Left ventricle myocardium inferior (tissue), 1 donor: ENCODE measurements at places on chromosomes 5 and 9. TPM values are rescaled to one million over a fixed set of nuclear protein-coding genes. Genes with fewer than 3 reads are reported as not detected.

DNA sequence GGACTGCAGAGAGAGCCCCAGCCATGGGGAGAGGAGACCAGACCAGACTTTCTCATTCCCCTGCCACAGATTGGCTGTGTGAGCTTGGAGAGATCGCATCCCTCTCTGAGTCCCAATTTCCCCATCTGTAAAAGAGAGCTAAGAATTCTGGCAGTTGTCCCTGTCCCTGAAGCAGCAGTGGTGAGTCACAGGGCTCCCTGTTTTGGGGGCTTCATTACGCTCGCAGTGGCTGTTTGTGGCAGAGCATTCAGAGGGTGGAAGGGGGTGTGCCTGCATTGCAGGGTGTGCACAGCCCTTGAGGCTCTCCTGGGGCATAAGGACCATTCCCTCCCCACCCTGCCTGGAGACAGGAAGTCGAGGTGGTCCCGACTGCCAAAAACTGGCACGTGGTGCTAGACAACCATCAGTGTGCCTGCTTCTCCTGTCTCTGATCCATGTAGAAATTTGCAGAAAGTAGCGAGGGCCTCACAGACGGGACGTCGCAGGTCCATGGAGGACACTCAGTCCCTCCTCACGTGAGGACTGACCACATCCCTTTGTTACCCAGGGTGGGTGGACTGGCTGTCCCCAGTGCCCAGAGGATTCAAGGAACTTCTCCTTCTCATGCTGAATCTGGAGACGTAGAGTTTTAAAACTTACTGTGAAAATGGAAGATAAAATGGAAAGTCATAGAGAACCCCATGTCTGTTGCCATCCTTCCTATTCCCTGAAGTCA is 35.3 kb downstream of the HRH2 start:
- DNase-seq = no peak
- no peaks in the 10 kb centered on the region for H3K36me3 ChIP-seq
- H3K4me1 ChIP-seq = peaks cover 65% of the 10 kb centered on the region
- H3K4me3 ChIP-seq = no peak overlapping the region
- peak overlapping the region; percentile 54 for H3K27ac ChIP-seq
- H3K27me3 ChIP-seq = no peaks in the 10 kb centered on the region

- no peak for DNase-seq
- H3K4me1 ChIP-seq = peaks cover 86% of the 10 kb centered on the region
- H3K36me3 ChIP-seq = no peaks in the 10 kb centered on the region
- H3K27ac ChIP-seq = peak overlapping the region; percentile 69
Observed at GRCh38 chr5:31733371-31733770, 94.4 kb downstream of the PDZD2 start.

- no peaks in the 10 kb centered on the region for H3K4me1 ChIP-seq
- H3K4me3 ChIP-seq = no peak overlapping the region
- no peak for DNase-seq
- no peak overlapping the region for H3K27ac ChIP-seq
- H3K27me3 ChIP-seq = no peaks in the 10 kb centered on the region
- no peaks in the 10 kb centered on the region for H3K36me3 ChIP-seq
Observed at GRCh38 chr5:112533362-112533761, 114.3 kb upstream of the EPB41L4A start.

The SLC9A3 gene
- total RNA-seq = 0.91 TPM

DNA sequence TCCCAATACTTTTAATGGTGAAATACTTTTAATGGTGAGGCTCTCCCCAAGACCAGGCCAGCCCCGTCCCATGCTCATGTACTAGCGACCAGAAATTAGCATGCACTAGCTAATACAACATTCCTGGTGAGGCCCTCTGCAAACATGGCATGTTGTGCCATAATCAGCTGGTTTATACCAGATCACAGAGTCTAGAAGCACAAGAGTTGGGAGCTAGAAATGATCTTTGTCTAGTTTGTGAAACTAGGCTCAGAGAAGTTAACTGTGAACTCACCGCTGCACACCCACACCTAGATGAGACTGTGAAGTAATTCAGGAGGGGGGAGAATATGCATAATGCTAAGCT is 37.4 kb downstream of the MTMR12 start:
- H3K27ac ChIP-seq = peak overlapping the region; percentile 64
- no peak overlapping the region for H3K4me3 ChIP-seq
- peaks cover 42% of the 10 kb centered on the region for H3K36me3 ChIP-seq
- H3K27me3 ChIP-seq = no peaks in the 10 kb centered on the region
- no peak for DNase-seq

DNA sequence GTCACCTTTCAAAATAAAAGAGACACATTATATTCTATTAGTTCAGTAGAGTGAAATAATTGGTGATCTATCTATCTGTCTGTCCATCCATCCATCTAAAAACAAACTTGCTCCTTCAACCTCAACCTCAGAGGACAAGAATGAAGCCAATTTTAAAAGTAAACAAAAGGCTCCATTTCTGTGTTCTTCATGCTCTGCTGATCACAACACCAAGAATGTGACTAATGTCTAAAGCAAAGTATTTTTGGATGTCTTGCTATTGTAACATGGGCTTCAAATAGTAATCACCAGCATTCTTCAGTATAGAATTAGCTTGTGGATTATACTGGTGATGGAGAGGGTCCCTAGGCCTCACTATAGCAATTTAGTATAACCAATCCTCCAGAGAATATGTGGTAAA is 1304.4 kb downstream of the MAT2B start:
- no peaks in the 10 kb centered on the region for H3K36me3 ChIP-seq
- DNase-seq = no peak

DNA sequence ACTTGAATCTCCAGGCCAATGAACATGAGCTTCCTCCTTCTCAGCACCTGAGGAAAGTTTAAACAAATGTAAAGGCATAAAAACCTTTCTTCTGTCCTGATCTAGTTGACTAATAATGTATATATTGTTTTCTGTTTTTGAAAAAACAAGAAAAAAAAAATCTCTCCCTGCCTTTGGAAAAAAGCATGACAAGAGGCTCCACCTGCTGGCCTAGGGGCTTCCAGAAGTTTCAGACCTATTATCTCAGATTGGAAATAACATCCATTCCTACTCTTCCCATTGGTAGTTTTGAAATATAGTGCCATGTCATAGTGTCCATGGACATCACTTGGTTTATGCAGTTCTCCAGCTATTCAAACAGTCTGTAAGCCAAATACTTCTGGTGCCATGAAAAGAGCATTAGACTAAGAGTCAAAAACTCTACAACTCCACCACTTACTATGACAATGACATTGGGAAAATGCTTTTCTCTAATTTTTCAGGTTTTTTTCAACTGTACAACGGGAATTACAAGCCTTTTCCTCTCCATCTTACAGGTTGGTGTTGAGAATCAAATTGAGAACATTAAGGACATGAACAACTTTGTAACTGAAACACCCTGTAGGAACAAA is 409.6 kb upstream of the MPDZ start:
- no peaks in the 10 kb centered on the region for H3K27me3 ChIP-seq
- H3K4me3 ChIP-seq = no peak overlapping the region
- DNase-seq = peak; percentile 20
- no peaks in the 10 kb centered on the region for H3K36me3 ChIP-seq
- peak overlapping the region; percentile 21 for H3K27ac ChIP-seq
- H3K4me1 ChIP-seq = peaks cover 30% of the 10 kb centered on the region

The FYB1 gene
- 4.9 TPM for total RNA-seq

DNA sequence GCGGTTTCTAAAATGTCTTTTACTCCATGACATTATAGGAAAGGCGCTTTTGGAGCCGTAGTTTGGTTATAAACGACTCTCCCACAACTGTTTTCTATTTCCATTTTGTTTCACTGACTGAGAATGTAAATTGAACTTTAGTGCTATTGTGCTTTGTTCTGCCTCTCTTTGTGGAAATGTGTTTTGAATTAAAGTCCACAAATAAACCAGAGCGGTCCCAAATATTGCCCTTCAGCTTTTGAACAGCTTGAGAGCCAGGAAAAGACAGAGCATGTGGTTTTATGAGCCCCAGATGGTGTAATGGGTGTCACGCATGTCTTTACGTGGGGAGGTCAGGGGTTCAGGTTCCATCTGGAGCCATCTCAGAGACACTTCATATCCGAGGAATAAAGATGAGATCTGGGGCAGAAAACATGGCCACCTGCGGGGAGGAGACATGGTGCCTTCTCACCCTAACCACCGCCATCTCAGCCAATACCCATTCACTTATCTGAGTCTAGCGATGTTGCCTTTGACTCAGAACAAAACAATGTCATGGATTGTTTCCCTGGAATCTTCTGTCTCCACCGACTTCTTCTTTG is 42.5 kb upstream of the ROR2 start:
- DNase-seq = no peak
- no peaks in the 10 kb centered on the region for H3K4me1 ChIP-seq
- no peak overlapping the region for H3K27ac ChIP-seq
- H3K36me3 ChIP-seq = no peaks in the 10 kb centered on the region
- H3K4me3 ChIP-seq = no peak overlapping the region

DNA sequence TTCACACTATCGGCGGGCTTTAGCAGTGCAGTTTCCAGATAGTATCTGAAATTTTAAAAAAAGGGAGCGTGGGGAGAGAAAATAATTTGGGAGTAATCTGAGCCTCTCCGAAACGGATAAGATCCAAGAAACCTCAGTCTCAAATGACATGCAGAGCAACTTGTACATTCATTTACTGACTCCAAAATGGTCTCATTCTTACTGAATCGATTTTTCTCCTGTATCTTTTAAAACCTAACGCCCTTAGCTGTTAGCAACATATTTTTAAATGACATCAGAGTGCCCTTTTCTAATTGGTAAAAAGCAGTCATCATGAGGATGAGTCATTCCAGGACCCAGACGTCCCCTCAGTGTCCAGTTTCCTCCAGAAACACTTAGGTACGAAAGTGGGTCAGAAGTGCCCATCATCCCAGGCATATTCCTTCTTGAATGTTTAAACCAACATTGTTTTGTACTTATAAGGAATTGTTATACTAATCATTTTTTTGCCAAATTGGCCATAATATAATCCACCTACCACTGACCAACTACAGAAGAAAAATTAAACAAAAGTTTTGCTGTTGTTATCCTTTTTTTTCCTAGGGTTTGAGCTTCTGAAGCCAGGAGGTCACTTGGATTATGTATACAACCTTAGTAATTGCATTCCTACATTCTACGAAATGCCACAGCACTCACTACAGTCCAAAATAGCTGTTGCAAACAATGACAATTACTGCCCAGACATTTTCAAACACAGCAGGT is 354.4 kb downstream of the ADAMTS6 start:
- DNase-seq = no peak
- H3K36me3 ChIP-seq = no peaks in the 10 kb centered on the region
- no peak overlapping the region for H3K4me3 ChIP-seq
- H3K4me1 ChIP-seq = peaks cover 23% of the 10 kb centered on the region
- no peak overlapping the region for H3K27ac ChIP-seq
- H3K27me3 ChIP-seq = no peaks in the 10 kb centered on the region

DNA sequence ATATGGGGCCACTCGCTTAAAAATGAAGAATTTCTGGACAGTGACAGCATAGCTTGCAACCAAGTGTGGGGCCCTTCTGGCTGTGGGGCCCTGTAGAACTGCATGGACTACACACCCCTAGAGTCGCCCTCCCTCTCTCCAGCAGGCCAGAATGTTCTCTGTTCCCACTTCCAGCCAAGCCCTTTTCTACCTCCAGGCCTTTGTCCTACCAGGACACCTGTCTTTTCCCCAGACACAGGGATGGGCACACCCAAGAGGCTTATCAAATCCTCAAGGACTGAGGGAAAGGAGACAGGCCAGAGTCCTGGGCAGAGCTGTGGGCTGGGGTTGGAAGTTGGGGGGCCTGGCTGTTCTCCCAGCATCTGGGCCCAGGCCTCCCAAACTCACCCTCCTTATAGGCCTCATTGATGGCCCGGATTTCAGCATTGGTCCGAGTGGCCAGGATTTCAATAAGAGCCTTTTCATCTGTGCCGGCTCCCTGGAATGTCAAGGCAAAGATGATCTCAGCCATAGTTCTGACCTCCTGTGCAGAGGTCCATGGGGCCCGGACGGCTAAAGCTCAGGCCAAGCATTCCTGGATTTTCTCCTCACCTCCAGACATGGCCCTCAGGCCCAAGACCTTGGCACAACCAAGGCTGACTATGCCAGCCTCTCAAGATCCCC is 38.2 kb upstream of the TNIP1 start:
- no peak for DNase-seq
- H3K36me3 ChIP-seq = peaks cover 79% of the 10 kb centered on the region
- peaks cover 24% of the 10 kb centered on the region for H3K4me1 ChIP-seq

DNA sequence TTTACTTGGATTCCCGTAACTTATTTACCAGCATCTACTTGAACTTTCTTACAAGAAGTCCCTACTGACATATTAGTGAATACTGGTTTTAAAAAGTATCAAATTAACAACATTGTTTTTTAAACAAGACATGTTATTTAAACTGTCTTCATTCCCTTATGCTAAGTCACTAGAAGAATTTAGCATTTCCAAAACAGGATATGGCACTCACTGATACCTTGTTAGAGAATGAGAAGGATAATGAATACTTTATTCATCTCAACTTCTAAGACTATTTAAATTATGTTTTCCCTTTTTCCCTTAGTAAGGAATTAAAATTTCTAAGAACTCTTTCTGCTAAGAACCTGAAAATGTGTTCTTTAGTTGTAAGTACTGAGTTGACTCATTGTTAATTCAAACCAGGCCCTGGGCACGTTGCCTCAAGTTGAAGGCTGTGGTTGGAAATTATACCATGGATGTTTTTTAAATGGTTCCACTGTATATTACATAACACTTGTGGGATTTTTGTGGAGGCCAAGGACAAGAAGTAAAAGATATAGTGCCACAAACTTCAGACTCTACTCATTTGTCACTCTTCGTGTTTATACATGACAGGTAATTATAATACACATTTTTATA is 219.0 kb upstream of the EDIL3 start:
- H3K27me3 ChIP-seq = no peaks in the 10 kb centered on the region
- no peak overlapping the region for H3K4me3 ChIP-seq
- no peak overlapping the region for H3K27ac ChIP-seq
- no peaks in the 10 kb centered on the region for H3K36me3 ChIP-seq

The C5orf58 gene
- total RNA-seq = 1.0 TPM

The HINT1 gene
- 155 TPM for total RNA-seq

The MACROH2A1 gene
- total RNA-seq = 103 TPM

DNA sequence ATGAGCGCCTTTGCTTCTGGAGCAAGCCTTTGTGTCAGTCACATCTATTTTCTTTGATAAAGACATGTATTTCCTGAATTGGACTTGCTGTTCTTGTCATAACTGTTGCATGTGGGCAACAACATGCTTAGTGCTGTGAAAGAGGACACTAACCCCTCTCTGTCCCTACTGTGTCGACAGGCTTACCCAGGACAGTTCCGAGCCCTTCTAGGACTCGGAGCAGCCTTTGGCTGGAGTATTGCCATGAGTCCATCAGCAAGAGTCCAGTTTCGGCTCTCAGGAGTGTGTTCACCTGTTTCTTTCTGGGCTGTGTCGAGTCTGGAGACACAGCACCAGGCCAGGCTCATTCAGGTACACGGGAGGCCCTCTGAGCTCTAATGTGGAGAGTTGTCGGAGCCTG is 36.1 kb upstream of the PHF2 start:
- peak overlapping the region; percentile 50 for H3K27ac ChIP-seq
- H3K27me3 ChIP-seq = no peaks in the 10 kb centered on the region
- DNase-seq = no peak
- no peak overlapping the region for H3K4me3 ChIP-seq
